Stimulated activated CD4-positive, alpha-beta T cell treated with anti-CD3 and anti-CD28 coated beads, Interleukin-4, amount 100 ng/mL, for 24 hours (primary cell): ENCODE measurements at places on chromosomes 12 and 14.

DNA sequence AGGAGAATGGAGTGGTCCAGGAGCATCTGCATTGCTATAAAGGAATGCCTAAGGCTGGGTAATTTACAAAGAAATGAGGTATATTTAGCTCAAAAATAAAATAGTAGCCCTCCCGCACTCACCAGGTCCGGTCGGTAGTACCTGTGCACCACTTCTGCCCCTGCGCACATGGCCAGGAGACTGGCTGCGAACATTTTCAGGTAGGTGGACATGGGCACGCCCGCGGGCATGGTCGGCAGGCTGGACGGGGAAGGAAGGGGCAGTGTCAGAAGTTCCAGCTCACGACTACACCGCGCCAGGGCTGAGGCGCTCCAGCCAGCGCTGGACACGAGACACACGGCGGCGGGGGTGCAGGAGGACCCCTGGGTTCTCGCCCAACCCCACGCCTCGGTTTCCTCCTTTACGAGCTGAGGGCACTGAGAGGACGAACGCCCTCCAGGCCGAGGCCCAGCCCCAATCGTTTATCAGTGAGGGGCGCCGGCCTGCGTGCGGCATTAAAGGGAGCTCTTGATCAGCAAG is 9.1 kb upstream of the TDG start:
- no peak for DNase-seq

DNA sequence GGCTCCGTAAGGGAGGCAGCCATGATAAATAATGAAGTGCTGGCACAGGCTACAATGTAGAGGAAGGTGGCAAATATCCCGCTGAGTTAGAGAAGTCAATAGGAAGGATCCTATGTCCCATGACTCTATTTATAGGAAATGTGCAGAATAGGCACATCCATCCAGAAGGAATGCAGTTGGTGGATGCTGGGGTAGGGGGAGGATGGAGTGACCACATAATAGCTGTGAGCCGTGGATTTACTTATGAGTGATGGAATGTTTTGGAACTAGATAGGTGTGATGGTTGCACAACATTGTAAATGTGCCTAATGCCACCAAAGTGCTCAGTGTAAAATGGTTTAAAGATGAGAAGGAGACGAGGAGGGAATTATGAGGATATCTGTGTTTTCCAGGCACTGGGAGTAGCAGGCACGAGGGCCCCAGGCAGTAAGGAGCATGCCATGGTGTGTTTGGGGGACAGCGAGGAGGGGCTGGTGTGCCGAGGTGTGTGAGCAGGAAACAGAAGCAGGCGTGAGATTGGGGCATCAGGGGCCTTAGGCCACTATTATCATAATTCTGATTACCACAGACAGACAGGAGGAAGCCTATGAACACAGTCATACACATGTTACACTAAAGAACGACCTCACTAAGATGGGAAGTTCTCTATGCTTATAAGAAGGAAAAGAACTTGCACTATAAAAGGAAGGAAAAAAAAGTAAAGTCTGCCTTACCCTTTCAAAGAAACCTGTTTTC is 837.3 kb upstream of the TMEM132C start:
- no peak for DNase-seq

GRCh38 chr14:54568821-54569595 is 2.1 kb downstream of the SAMD4A start:
- DNase-seq = no peak

- peak; percentile 47 for DNase-seq
Measured at GRCh38 chr12:108689314-108690190, 41.8 kb downstream of the CORO1C start.

DNA sequence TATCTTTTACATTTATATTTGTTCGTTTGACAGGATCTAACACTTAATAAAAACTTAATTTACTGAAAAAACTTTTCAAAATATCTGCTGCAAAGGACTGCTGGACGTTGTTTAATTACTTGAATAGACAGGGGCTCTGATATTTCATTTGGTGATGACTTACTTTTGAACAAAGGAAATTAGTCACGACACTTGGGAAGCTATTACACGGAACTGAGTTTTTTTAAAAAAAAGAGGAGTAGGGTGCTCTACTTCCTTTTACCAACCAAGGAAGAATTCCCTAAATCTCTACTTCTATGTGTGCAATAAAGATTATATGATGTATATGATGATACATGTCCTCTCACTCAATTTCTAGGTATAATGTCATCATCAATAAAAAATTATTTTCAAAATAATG is 4.7 kb downstream of the FGD6 start:
- DNase-seq = no peak

GRCh38 chr14:45658226-45658916 is 405.4 kb upstream of the MIS18BP1 start:
- DNase-seq = no peak

- no peak for DNase-seq
Measured at GRCh38 chr14:103713304-103714062, 1.8 kb downstream of the XRCC3 start.

GRCh38 chr14:68569970-68570409 is 222.9 kb downstream of the ZFP36L1 start:
- no peak for DNase-seq

- no peak for DNase-seq
Measured at GRCh38 chr12:116155383-116155782, 122.1 kb downstream of the MED13L start.

- DNase-seq = peak; percentile 25
Measured at GRCh38 chr12:98453070-98453469, 62.3 kb upstream of the TMPO start.

GRCh38 chr12:29741342-29742241 is 42.1 kb downstream of the TMTC1 start:
- no peak for DNase-seq

- DNase-seq = no peak
Measured at GRCh38 chr14:31774567-31774966, 213.4 kb downstream of the NUBPL start.

DNA sequence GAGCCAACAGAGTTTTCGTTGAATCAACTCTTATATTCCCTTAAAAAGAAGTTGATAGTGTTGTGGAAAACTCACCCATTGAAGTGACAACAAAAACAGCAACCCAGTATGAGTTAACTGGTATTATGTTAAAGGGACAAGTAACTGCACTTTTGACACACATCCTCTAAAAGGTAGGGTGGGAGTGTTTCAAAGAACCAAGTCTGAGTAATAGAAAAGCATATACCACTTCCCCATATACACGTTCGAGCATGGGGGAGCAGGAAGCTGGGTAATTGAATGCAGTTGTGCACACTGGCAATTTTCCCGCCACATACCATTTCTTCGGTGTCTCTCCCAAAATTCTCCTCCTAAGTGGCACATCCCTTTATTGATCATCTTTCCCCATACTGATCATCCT is 31.5 kb downstream of the IFNG-AS1 start:
- DNase-seq = no peak

DNA sequence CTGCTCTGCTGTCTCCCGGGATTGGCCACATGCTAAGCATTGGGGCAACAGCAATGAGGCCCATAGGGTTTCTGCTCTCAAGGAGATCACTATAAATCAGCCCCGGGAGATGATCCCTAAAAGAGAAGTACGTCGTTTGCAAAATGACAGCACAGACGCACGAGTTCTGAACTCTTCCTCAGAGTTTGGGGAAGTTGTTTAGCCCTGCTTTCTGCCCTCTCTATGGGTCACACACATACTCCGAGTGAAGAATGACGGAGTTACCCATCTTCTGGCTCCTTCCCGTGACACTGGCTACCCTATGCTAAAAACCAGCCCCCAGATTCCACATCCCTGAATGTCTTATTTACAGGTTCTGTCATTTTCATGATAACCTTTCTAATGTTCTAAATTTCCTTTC is 258.0 kb upstream of the PLEKHG7 start:
- DNase-seq = no peak

DNA sequence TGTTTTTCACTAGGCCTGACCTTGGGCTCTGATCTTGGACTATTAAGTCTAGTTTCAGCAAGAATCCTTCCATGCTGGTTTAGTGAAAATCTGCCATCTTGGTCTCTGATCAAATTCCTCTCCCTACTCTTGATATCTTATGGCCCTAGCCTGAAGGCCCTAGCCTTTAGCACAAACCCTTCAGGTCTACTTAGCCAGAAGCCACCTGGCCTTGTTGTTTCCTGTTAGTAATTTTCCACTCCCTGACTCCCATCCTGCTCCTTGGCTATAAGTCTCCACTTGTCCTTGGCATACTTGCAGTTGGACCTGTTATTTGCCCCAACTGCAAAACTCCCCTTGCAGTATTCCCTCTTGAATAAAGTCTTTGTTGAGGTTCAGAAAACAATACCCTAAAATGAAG is 241.4 kb downstream of the ADAMTS20 start:
- no peak for DNase-seq

DNA sequence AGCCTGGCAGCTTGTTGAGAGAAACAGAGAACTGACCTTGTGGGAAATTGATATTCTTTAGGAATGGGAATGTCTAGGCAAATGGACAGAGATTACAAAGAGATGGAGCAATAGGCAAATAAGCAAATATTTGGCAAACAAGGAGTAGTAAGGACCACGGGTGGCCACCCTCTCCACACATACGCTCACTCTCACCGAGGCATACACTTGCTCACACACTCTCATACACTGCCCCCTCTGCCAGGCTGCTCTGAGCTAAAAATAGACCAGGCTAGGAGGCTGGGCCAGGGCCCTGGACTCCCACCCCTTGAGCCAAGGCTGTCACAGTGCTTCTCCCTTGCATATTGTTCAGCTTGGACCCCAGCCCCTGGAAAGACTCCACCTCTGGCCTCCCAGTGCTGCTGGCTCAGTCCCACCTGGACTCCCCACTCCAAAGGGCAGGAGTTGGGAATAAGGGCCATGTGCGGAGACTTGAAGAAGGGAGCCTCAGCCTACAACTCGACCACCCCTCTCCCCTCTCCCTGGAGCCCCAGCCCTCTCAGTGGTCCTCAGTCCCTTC is 1.1 kb downstream of the PPP1R1A start:
- DNase-seq = no peak

- no peak for DNase-seq
Measured at GRCh38 chr12:31951939-31952338, 7.3 kb upstream of the RESF1 start.

DNA sequence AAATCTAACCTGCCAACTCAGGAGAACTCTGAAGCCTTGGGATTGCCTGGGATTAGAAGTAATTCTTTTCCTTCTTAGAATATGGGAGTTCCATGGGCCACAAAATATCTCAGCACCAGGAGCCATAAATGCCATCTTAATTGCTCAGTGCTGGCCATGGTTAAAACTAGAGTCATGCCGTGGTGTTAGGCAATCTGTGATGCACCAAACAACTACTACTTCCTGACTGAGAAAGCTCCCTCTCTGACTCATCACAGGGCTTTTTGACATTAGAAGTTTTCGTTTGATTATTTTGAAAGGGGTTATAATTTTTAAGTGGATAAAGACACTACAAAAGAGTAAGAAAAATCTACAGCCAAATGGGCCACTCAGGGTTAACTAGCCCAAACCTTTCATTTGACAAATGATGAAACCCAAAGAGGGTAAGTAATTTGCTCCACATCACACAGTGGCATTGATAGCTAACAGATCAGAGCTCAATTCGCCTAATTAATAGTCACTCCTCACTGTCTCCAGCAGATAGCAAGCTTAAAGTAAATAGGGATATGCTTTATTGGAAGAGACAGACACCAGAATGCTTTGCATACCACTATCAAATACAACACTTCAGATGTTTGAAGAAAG is 377.3 kb downstream of the EMP1 start:
- DNase-seq = no peak

- no peak for DNase-seq
Measured at GRCh38 chr14:67228325-67228984, 12.8 kb upstream of the PALS1 start.

DNA sequence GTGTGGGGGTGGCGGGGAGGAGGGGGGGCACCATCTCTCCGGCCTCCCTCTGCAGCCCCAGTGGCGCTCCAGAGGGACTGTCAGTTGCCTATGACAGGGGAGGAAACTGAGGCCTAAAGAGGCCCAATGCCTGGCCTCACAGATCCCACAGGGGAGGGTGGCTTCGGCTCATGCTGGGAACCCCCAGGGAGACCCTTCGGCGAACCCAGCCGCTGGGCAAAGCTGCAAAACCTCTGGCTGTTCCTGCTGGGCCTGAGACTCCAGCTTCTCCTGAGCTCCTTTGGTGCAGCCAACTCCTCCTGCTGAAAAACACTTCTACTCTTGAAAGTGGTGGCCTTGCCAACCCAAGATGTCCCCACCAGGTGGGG is 170.1 kb upstream of the RTL1 start:
- no peak for DNase-seq

DNA sequence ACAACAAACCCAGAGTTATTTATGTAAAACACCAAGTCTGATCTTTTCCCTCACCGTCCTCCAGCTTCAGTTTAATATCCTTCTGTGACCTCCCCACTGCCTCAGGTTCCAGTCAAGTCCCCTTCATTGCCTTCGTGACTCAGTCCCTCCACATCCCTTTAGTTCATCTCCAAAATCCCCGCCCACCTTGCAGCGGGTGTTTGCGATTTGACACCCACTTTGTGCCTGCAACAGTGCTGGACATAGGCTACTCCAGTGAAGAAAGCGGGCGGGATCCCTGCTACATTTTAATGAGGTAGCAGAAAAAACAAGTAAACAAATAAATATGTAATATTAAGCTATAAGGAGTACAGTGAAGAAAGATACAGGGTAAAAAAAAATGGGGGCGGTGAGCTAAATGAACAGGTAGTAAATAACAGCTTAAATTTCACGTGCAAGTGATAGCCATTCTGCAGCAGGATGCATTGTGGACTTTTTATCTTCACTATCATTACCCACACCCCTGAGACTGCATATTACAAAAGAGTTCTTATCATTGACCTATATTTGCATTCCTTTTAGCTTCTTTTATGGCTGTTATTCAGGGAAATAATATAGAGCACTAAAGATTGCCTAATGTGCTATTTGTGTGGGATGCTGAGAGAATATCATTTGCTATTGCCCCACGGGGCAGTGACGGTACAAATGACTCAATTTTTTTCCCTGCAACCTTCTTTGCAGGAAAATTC is 222.8 kb upstream of the NUDT4 start:
- no peak for DNase-seq

DNA sequence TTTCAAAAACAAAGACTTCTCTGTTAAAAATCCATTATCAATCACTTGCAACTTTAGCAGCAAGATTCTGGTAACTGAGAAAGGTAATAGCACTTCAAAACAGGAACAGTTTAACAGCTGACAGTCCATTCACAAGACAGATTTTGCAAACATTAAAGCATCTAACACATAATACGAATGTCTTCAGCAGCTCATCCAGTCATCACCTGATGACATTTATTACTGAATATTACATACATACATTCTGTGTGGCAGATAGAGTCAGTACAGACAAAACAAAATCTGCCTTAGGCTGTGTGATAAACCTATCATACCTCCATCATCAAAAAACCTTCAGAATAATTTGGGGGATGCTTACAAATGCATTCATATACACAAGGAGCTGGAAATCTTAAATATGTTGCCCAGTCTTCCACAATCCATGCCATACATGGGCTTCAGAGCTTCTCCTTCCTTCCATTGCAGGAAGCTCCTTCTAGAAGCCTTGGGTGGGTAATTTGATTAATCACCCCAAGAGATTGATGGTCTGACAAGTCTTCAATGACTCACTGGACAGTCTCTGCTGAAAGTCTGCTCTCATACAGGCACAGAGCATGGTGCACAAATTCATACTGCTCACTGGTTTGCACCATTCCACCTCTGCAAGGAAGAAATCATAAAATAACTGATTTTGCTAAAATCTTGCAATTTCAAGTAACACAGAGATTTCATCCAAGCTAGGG is 1.6 kb upstream of the PTPRB start:
- DNase-seq = no peak
